ENCODE measurements at places on chromosomes 16 and 17. TPM values are rescaled to one million over a fixed set of nuclear protein-coding genes. Genes with fewer than 3 reads are reported as not detected.

RASD1 gene
- total RNA-seq, result 0.69 TPM

CNTD1 gene
- 0.05 TPM for total RNA-seq

HES7 gene
- total RNA-seq, result 1.4 TPM

MRPS34 gene
- 224 TPM for total RNA-seq

KCNH4 gene
- 0.43 TPM for total RNA-seq

LYRM9 gene
- 0.95 TPM for total RNA-seq
